ENCODE measurements at places on chromosomes 6 and 20.
A peak's percentile ranks its signal among the peaks of the same experiment; 100 is the strongest.

DNA sequence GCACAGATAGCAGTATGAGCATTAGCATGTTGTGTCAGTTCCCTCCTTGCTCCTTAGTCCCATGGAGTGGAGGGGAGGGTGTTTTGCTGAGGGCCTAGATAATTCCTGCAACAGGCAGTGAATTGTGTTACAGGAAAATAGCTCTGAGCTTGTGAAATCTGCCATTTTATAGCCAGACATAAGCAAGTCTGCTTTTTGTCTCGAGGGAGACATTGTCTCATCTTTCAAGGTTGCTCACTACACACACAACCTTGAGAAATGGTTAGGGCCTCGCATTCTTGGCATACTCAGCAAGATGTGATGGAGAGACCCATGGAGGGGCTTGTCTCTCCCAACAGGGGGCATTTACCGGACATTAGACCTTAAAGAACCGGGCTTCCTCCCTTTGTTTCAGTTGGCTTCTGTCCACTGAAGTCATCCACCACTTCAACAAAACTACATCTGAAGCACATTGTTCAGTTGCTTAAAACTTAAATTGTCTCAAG, 108.0 kb upstream of the FOXO3 start:
- DNase-seq: no peak

DNA sequence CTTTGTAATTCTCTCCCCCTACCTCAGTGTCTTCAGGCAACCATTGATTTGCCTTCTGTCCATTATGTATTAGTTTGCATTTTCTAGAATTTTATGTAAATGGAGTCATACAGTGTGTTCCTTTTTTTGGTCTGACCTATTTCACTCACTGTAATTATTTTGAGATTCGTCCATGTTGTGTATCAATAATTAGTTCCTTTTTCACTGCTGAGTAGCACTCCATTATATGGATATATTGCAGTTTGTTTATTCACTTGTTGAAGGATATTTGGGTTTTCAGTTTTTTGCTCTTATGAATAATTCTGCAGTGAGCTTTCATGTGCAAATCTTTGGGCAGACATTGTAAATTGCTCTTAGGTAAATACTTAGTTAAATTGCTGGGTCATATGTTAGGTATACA, 97.1 kb downstream of the CTNNBL1 start:
- no peak for DNase-seq

DNA sequence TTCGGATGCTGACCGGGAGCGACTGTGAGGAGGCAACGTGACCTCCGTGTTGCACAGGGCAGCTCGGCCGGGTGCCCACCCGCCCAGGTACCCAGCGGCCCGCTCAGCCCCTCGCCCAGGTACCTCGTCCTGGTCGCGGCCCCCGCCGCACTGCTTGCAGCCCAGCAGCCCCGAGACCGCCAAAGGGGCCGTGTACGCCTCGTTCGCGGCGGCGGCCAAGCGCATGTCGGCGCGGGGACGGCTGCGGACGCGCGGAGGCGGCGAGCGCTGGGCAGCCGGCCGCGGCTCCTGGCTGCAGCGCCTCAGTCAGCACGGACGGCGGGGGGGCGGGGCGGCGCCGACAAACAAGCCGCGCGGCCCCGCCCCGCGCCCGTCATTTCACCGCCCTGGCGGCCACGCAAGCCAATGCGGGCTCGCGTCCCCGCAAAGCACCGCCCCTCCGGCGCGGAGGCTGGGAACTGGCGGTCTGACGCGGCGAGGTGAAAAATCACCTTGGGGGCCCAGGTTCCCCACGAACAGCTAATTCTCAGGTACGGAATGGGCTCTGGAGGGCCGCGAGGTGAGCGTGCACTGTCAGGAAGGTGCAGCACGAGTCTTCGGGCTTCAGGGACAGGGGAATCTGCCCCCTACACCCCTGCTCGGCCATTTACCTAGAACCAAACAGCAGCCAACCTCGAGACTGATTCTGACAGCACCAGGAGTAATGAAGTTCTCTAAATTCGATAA, 85.2 kb downstream of the SESN1 start:
- DNase-seq: peak; percentile 90

- DNase-seq: no peak
These were observed 82.4 kb upstream of the TAB2 start for GRCh38 chr6:149235130-149235561.

DNA sequence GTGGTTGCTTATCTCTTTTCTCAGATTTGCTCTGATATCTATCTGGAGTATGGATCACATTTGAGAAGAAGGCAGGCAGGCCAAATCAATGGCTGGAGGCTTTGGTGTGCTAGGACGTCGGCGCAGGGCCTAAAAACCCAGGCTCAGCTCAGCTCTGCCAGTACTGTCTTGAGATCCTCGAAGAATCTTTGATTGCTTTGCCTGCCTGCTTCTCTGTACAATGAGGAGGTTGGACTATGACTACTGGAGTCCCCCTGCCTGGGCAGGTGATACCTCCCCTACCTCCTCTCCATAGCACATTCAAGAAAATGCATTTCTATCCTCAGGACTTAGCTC, 25.1 kb downstream of the KCNK5 start:
- no peak for DNase-seq

GRCh38 chr20:47929368-47930115, 144.3 kb upstream of the SULF2 start:
- DNase-seq: no peak
